ENCODE measurements at places on chromosomes 6 and 20.
A peak's percentile ranks its signal among the peaks of the same experiment; 100 is the strongest.

DNA sequence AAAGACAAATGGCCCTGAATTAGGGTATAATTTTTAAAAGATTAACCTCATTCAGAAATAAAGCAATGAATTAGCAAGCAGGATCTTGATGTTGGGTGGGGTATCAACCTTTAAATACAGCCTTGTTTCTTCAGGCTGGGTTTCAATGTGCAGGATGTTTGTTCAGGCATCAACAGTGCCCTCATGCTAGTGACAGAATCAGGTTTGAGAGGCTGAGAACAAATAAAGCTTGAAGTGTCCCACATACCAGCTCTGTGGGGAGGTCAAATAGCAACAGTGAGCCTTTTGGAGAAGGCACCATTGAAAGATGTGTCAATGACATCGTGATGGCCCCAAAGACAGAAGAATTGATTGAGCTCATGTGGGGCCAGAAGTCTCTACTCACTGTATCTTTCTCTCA lies 68.2 kb downstream of the MTFR2 start:
- no peak for DNase-seq

GRCh38 chr6:47083586-47084047 lies 41.5 kb upstream of the ADGRF1 start:
- no peak for DNase-seq

GRCh38 chr6:9131616-9132015 lies 696.3 kb upstream of the SLC35B3 start:
- DNase-seq: no peak

DNA sequence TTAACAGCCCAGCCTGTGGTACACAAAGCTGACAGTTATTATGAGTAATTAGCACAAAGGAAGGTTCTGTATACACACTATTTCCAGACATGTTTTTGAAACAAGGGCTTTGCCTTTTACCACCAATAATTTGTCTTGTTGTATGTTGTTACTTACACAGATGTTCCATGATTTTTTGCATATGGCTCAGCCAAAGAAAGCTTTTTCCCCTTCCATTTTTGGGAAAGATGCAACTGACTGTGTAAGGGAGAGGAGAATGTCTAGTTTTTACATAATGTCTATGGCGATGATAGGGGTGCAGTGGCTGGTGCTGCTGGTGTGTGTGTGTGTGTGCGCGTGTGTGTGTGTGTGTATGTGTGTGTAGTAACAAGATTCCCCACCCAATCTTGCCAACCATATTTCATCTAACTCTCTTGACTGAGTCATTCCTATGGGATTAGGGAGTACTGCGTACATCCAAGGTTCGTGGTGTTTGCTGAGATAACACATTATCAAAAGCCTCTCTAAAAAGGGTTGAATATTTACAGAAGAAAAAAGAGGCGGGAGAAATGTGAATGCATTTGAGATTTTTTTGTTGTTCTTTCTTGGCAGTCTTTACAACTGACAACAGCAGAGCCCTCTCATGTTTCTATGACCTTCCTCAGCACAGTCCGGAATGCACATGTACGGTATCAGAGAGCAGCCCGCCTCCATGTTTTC lies 192.2 kb downstream of the GMPR start:
- DNase-seq: no peak

- DNase-seq: no peak
These were observed 308.9 kb downstream of the DHX35 start for GRCh38 chr20:39270837-39271604.

- DNase-seq: no peak
These were observed 6.4 kb upstream of the SLC13A3 start for GRCh38 chr20:46657618-46658017.

- peak; percentile 4 for DNase-seq
These were observed 13.8 kb upstream of the NPEPL1 start for GRCh38 chr20:58678806-58679205.

- no peak for DNase-seq
These were observed 95.6 kb upstream of the SUPT3H start for GRCh38 chr6:45473121-45473993.

DNA sequence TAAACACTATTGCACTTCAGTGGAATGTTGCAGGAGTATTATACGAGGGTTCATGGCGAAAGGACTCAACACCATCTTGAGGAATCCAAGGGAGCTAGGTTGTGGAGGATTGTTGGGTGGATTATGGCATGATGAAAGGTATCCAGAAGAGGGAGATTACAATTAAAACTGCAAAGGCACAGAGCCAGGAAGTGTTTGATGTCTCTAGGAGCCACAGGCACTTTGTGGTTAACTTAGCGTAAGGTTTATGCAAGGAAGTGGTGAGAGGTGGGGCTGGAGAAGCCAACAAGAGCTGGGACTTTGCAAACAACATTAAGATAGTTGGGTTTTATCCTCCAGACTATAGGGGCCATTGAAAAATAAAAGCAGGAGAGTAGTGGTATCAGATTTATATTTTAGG lies 86.6 kb upstream of the TPD52L1 start:
- peak; percentile 76 for DNase-seq

- no peak for DNase-seq
These were observed 208.6 kb downstream of the UST start for GRCh38 chr6:148955441-148955840.

GRCh38 chr6:47103931-47104330 lies 61.8 kb upstream of the ADGRF1 start:
- DNase-seq: no peak

- no peak for DNase-seq
These were observed 54.3 kb upstream of the GPR31 start for GRCh38 chr6:167211881-167212712.

DNA sequence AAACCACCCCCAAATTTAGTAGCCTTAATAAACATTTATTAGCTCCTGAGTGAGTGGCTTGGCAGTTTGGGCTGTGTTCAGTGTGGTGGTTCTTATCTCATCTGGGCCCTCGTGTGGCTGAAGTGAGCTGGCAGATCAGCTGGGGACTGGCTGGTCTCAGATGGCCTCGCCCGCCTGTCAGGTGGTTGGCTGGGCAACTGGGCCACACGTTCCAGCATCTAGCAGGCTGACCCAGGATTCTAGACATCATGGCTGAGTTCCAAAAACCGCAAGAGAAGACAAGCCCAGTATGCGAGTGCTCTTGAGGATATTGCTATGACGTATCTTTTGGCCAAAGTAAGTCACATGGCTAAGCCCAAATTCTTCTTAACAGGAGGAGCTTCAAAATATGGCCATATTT lies 28.9 kb downstream of the EIF2S2 start:
- DNase-seq: no peak

GRCh38 chr20:6426287-6426891 lies 303.6 kb upstream of the FERMT1 start:
- DNase-seq: no peak

GRCh38 chr20:46915575-46916257 lies 21.1 kb downstream of the EYA2 start:
- no peak for DNase-seq

GRCh38 chr6:108222504-108222903 lies 38.3 kb downstream of the SNX3 start:
- no peak for DNase-seq

GRCh38 chr6:112415366-112415765 lies 68.2 kb downstream of the RFPL4B start:
- no peak for DNase-seq

DNA sequence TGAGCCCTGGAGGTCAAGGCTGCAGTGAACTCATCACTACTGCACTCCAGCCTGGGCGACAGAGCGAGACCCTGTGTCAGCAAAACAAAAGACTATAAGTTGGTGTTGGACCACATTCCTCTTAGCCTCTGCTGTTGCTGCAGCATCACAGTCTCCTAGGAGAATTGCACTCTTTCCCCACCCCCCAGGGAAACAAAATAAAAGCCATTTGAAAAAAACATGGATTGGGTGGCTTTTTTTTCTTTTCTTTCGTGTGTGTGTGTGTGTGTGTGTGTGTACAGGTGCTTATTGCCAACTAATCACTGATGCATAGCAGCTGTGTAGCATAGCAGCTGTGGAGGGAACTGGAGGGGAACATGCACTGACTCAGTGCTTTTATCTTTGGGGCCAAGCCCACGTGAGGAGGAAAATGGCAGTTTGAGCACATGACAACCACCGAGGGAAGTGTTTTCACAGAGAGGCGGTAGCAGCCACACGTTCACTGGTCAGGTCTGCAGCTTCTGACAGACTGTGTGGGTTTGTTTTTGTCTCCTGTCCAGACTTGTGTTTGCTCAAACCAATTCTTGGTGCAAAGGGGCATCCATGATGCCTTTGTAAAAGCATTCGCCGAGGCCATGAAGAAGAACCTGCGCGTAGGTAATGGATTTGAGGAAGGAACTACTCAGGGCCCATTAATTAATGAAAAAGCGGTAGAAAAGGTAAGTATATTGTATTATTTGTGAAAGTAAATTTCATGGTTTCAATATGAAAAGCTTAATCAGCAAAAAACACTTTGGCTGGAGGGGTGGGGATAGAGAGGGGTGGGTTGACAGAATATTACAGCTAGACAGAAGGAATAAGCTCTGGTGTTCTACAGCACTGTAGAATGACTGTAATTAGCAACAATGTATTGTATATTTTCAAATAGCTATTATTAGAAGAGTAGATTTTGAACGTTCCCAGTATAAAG lies 27.7 kb downstream of the ALDH5A1 start:
- no peak for DNase-seq
